Stimulated activated CD4-positive, alpha-beta T cell treated with anti-CD3 and anti-CD28 coated beads, TNF-alpha, amount 100 ng/mL, for 48 hours (primary cell): ENCODE measurements at places on chromosomes 11 and 22.

- DNase-seq = peak; percentile 6
These were observed 29.6 kb downstream of the DHCR7 start for GRCh38 chr11:71418643-71419042.

- no peak for DNase-seq
These were observed 51.4 kb upstream of the DBX1 start for GRCh38 chr11:20211691-20212090.

- no peak for DNase-seq
These were observed 109.2 kb upstream of the MTMR2 start for GRCh38 chr11:96033095-96033494.

GRCh38 chr22:35156945-35157344 is 91.0 kb downstream of the ISX start:
- DNase-seq = no peak

DNA sequence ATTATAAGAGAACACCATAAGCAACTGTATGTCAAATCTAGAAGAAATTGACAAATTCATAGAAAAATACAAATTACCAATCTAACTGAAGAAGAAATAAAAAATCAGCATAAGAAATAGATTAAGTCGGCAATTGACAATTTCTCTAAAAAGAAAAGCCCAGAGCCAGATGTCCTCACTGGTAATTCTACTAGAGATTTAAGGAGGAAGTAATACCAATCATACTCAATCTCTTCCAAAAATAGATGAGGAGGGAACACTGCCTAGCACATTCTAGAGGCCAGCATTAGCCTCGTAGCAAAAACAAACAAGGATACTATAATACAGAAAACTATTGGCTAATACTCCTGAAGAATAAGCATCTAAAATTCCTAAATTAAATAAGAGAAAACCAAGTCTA is 40.4 kb upstream of the IGLL5 start:
- DNase-seq = no peak

GRCh38 chr11:44601471-44602370 is 36.3 kb downstream of the CD82 start:
- no peak for DNase-seq

- DNase-seq = no peak
These were observed 17.4 kb downstream of the SMCO4 start for GRCh38 chr11:93525601-93526345.

GRCh38 chr11:119149786-119150275 is 979 bp downstream of the ABCG4 start:
- no peak for DNase-seq

- no peak for DNase-seq
These were observed 41.0 kb upstream of the MS4A8 start for GRCh38 chr11:60658409-60658808.

- no peak for DNase-seq
These were observed 123.5 kb downstream of the UVRAG start for GRCh38 chr11:75938543-75938942.

DNA sequence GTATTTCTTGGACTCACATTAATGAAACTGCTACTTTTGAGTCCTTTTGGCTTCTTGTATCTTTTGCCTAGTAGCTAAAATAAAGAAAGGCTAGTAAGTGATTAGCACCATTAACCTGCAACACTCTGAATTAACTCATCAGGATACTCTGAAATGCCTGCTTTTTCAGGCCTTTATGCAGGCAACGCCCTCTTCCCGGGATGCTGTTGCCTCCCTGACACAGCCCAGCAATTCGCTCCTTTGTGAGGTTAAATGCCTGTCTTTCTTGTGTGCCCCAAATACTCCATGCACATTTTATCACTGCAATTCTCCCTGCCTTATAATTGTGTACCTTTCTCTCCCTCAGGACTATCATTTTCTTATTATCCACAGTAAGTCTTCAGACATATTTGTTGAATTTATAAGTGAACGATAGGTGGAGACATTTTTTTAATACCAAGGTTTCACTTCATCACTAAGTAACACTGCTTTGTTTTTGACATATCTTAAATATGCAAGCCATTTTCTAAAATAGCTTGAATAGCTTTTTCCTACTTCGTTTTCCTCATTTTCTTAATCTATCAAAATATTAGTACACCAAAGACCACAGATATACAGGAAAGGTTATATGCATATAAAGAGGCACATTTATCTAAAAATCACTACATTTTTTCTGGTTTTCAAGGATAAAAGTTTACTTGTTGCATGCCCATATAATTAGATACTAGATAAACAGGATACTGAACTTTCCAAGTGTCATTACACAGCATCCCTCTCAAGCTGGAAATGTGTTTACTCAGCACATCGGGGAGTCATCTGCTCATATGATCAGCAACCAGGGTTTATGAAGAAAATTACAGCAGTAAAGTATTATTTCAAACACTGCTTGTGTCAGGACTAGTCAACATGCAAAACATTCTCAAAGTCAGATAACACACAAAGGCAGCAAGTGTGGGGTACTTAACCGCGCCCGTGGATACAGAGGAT is 48.5 kb upstream of the DDI1 start:
- DNase-seq = no peak

DNA sequence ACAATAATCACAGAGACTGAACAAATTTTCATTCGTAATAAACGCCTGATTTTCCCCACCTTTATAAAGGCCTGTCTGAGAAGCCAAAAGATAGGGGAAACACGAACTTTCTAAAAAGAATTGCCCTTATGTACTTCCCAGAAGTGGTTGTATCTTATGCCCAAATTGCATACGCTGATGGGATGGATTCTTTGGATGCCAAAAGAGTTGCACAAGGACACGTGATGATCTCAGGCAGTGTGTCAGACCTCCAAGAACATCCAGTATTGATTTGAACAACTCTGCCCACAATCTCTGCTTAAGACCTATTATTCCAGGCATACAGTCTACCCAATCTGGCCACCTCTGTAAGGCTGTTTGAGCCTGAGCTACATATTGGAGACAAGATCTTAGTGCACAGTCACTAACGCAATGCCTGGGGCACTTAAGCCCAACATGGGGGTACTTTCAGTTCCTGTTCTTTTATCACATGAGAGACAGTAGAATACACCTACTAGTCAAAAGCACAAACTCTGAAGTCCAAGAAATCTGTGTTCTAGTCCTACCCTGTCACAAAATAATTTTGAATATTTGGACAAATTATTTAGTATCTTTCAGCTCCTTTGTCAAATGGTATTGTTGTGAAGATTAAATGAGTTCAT is 38.9 kb downstream of the OR10A6 start:
- no peak for DNase-seq

- DNase-seq = no peak
These were observed 9.2 kb downstream of the THAP7 start for GRCh38 chr22:20992456-20993303.

DNA sequence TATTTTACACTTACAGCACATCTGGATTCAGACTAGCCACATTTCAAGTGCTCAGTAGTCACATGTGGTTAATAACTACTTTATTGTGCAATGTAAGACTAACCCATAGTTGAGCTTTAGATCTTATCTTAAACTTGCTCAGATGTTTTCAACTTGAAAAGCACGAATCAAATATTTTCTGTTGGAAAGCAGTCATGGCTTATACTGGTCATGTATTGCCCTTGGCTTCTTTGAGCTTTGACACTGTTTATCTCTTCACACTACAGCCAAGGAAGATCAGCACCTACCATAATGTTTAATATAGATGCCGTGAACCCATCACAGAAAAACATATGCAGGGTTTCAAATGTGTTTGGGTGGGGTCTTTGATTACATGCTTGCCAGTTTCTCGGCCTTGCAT is 4.4 kb downstream of the RBX1 start:
- no peak for DNase-seq

DNA sequence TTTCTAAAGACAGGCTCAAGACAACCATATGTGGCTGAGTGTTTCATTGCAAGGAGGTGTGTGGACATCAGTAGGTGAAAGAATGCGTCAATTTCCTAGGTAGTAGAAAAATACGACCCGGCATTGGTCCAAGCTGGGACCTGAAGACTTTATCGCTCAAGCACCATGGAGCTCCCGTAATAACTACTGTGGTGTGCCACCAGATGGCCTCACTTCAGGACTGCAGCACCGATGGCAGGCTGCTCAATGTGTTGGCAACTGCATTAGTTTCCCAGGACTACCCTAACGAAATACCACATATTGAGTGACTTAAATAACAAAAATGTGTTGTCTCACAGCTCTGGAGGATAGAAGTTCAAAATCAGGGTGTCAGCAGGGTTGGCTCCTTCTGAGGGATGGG is 72.4 kb upstream of the FAT3 start:
- no peak for DNase-seq

GRCh38 chr22:29265929-29266328 is 1.9 kb downstream of the RHBDD3 start:
- DNase-seq = no peak

GRCh38 chr11:112178936-112179335 is 3.6 kb downstream of the BCO2 start:
- DNase-seq = no peak

DNA sequence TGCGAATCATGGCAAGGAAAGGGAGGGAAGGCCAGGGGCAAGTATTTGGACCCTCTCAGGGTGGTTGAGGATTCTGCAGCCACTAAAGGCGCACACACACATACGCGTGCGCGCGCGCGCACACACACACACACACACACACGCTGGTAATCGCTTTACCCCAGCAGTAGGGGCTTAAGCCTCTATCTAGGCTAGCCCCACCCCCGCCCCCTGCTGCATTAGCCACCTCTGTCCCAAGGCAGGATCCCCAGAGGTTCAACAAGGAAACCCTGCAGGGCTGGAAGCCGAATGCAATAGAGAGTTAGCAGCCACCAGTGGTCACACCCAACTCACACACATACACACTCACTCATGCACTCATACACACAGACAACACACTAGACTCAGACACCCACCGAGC is 28.6 kb upstream of the ELFN2 start:
- DNase-seq = no peak

GRCh38 chr11:110296226-110297075 is at the start of gene RDX:
RDX (minus strand) TSS chr11:110296614; CDS start chr11:110279692, 16,922 bp downstream.
- DNase-seq = peak; percentile 57

DNA sequence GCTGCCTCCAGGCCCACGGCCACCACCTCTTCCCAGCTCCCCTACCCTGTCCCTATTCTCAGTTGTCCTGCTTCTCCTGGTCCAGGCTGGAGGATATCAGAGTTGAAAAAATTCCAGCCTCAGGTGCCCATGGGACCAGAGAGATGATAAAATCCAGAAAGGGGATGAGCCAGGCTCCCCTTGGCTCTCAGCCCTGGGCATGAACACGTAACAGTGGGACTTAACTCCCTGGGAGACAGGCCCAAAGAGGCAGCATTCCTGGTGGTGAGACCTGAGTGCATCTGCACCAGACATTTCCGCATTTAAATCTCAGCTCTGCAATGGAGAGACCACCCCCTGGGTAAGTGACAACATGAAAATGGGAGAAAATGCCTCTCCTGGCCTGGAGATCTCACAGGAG is 10.4 kb upstream of the SLC39A13 start:
- DNase-seq = no peak

GRCh38 chr22:24553597-24554312 is 1.2 kb downstream of the GUCD1 start:
- DNase-seq = no peak

- DNase-seq = no peak
These were observed 4.5 kb downstream of the SLC3A2 start for GRCh38 chr11:62885137-62885750.

GRCh38 chr11:121763526-121763925 is 310.8 kb upstream of the SORL1-AS1 start:
- no peak for DNase-seq

GRCh38 chr11:9020916-9021315 is 17.1 kb upstream of the NRIP3 start:
- DNase-seq = no peak

DNA sequence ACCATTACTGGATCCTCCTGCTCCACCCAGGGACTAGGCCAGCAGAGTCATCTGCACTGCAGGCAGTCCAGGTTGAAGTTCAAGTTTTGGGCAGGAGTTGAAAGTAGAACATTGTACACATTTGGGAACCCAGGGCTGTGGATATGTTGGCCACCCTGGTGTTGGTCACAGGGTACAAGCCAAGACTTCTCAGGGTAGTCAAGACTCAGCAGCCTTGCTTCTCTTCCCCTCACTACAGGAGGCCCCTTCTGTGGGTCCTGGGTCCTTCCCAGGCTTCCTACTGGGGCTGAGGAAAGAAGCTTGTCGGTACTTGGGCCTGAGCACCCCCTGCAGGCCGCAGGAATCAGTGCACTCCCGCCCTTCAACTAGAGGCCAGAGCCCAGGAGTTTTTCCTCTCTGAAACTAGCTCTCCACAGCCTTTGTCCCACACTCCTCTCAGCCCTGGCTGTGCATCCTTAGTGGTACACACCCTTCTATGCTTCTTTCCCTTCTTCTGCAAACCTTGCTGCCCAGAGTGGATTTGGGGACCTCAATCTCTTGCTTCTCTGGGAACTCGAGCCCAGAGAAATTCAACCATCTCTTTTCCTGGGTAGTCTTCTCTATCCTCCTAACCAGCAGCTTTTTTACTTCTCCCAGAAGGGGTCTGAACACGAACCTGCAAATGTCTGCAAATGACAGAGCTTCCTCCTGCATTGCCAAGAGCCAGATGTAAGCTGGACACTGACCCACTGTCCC is 2.6 kb upstream of the HPX start:
- peak; percentile 15 for DNase-seq

DNA sequence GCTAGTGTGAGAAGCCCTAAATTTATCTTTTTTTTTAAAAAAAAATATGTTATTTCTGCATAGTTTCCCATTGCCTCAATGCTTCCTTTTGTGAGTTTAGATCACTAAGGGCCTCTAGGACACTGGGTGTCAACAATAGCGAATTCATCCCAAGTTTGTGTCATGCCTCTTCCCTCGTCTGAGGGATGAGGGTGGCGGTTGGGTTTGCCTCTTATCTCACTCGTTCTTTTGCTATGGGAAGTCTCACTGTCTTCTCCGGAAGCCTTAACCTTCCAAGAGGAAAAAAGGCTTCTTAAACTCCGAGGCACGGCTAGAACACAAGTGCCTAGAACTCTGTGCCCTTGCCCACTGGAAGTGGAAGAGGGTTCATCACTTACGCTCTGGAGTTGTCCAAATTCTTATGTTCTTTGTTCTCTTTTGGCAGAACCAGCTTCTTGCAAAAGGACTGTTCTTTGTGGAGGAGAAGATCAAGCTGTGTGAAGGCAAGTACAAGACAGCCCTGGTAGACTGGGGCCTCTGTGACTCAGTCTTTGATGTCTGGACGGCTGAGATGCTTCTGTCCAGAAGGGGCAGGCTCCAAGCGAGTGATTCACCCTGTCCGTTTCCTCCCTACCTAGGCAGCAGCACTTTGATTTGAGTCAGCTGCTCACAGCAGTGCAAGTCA is 78.5 kb downstream of the TRAF6 start:
- peak; percentile 28 for DNase-seq

DNA sequence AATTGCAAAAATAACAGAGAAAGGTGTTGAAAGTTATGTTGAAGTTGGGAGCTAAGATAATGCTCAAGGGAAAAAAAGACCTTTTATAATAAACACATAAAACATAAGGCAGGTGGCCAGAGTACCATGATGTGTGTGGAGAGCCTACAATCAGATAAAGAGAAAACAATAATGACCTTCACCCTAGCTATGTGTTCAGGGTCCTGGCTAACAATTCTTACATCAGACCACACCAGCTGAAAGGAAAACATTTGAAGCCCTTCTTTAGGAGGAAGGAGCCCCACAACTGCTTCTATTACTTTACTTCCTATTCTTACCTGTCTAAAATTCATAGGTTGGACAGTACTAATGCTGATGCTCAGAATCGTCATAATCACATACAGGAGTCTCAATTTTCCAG is 2.5 kb downstream of the TSG101 start:
- no peak for DNase-seq

GRCh38 chr22:22026157-22026831 is 43.7 kb upstream of the TOP3B start:
- DNase-seq = no peak

GRCh38 chr11:32858731-32859130 is 29.0 kb downstream of the PRRG4 start:
- no peak for DNase-seq

GRCh38 chr11:8096575-8096974 is 15.6 kb downstream of the TUB start:
- no peak for DNase-seq
